Stimulated activated CD4-positive, alpha-beta T cell treated with anti-CD3 and anti-CD28 coated beads, Interleukin-4, amount 100 ng/mL, for 24 hours (primary cell): ENCODE measurements at places on chromosomes 5 and 9.
A peak's percentile ranks its signal among the peaks of the same experiment; 100 is the strongest.

- no peak for DNase-seq
Observed at GRCh38 chr9:116232424-116233159, 79.0 kb downstream of the PAPPA start.

- peak; percentile 37 for DNase-seq
Observed at GRCh38 chr5:74622122-74622521, 18.4 kb downstream of the ENC1 start.

- no peak for DNase-seq
Observed at GRCh38 chr9:108550106-108550505, 305.7 kb downstream of the ACTL7B start.

DNA sequence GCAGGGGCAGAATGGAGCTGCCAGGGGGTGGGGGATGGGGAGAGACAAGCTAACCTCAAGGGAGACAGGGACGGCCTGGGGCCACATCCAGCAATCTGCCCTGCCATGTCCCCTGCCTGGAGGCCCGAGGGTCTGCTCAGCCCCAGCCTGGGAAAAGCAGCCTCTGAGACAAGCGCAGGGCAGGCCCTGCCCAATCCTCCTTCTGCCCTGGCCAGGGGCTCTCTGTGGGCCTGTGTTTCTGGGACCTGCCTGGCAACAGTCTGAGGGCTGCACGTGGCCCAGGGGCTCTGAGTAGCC is 13.9 kb upstream of the QSOX2 start:
- DNase-seq: no peak

- DNase-seq: no peak
Observed at GRCh38 chr9:122016309-122016708, 76.8 kb downstream of the TTLL11 start.

DNA sequence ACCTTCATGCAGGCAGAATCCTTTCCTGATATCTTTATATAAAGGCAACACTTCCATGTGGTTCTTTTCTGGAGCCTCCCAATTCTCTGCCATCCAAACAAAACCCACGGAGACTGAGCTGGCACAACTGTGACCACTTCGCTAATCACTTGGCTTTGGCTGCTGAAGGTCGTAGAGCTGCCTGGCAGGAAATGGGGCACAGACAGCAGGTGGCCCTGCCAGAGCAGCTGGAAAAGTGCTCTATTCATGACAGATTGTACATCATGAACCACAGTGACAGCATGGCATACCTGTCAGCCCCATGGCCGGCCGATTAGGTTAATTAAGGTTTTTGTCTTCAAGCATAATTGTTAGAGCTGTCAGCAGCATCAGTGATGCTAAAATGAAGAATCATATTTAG is 141.9 kb upstream of the ANKRD55 start:
- no peak for DNase-seq

DNA sequence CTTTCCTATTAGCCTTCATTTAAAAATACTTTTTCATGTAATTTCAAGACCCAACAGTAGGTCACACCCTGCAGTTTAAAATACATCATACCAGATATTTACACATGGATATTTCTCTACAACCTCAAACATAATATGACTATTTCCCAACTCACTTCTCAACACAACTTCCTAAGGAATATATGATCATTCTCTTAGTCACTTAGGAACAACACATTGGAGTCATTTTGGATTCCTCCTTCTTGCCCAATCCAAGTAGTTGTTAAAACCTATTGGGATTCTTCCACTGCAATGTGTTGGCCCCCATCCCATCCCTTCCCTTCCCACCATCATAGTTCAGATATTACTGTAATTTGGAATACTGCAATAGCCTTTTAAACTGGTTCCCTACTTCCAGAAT is 145.5 kb downstream of the DCP2 start:
- no peak for DNase-seq

GRCh38 chr9:104232781-104233341 is 138.8 kb downstream of the SMC2 start:
- DNase-seq: no peak

DNA sequence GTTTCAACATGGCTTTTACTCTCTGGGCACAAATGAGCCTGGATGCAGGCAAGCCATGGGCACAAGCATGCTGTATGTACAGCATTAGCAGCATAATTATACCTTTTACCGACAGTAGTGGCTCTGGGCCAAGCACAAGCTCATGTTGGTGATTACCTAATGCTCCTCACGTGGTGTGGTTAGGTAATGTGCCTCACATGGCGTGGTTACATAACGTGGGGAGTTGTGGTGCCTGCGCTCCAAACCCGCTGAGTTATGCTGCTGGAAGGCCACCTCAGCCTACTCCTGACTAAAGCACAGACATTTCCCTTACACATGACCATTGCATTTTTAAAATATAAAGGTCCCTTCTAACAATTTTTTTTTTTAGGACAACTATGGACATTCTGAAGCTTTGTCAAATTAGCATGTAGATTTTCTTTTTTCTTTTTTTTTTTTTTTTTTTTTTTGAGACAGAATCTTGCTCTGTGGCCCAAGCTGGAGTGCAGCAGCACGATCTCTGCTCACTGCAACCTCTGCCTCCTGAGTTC is 794.0 kb downstream of the EFNA5 start:
- DNase-seq: no peak

DNA sequence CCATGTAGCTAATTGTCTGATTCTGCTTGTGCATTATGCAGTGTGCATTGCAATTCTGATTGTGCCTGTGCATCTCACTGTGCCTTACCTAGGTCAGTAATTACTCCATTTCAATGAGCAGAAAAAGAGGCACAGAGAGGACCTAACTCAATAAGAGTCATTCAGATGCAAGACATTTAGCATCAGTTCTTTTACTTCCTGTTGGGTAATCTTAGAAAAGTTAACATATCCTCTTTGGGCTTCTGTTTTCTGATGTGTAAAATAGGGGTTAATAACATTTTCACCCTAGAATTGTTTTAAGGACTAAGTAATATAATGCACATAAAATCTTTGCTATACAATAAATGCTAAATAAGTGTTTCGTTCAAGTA is 7.0 kb upstream of the DCTN4 start:
- no peak for DNase-seq

DNA sequence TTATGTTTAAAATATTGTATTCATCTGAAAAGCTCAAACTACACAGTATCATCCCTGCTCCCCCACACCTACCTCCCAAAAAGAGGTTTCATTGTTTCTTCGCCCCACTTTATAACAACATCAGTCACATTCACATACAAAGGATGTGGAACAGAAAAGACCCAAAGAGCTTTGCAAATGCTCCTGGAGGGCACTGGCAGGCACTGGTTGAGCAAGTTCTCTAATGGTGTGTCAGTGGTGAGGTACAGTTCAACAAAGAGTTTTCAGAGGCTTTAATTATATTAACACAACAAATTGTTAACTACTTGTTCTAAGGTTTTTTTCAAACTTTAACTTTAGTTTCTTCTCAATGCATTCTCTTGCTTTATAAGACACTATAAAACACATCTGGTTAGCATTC is 54.1 kb upstream of the ECM2 start:
- no peak for DNase-seq

- DNase-seq: no peak
Observed at GRCh38 chr9:120628207-120628924, 48.4 kb upstream of the CDK5RAP2 start.

DNA sequence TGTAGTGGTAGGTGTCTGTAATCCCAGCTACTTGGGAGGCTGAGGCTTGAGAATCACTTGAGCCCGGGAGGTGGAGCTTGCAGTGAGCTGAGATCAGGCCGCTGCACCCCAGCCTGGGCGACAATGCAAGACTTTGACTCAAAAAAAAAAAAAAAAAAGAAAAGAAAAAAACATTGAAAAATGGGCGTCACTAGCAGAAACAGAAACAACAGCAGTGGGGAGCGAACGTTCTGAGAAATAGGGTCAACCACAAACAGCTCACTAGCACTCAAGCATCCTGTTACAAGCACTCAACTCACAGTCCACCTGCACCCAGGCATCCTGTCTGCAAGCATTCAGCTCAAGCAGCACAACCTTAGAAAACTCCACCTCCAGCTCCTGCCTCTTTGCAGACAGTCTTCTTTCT is 17.2 kb downstream of the TRIM14 start:
- peak; percentile 78 for DNase-seq

GRCh38 chr9:96565671-96566497 is 53.8 kb downstream of the CDC14B start:
- DNase-seq: no peak

DNA sequence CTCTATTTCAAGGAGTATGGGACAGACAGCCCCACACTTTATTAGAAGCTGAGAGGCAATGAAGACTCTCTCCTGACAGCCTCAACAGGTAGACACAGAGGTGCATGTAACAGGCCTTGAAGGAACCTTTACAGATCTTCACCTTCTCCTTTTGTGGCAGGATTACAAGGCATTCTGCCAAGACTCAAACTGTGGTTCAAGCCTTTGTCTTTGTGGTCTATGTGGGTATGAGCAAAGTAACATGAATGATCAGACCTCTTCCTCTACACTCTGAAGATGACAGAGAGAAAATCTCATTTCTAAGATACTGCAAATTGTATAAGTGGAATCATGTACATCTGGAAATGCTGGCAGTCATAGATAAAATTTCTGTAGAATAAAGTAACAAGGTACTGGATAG is 346.9 kb downstream of the CDH9 start:
- DNase-seq: no peak

DNA sequence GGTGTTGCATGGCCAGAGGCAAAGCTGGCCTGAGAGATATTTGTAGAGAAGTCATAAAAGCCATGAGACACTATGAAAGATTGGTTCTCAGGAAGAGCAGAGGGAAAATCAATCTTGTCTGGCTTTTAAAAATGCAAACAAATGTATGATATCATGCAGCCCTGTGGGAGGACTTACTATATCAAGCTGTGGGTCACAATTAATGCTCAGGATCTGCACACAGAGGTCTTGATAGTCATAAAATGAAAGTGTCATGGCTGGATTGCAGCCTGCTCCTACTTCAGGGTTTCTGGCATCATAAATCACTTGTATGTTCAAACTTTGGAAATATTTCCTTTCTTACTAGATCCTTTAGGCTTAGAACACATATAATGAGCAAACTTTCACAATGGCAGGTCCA is 151.5 kb downstream of the SEMA6A start:
- no peak for DNase-seq

DNA sequence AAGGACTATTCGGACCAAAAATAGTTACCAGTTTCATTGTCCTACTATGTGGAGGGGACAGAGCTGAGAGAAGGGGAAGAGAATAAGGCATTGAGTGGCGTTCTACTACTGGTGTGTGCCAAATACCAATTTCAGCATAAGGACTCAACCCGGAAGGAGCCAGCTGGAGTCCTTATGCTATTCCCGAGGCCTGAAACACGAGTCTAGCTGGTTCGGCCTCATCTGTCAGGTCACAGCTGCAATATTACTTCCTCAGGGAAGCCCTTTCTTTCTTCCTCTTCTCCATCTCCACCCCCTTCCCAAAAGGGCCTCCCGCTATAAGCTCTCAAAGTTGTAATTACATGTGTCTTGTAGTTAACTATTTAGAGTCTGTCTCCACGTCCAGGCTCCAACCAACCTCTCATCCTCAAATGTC is 20.5 kb upstream of the FER start:
- DNase-seq: no peak

GRCh38 chr5:151143645-151144044 is 13.9 kb downstream of the ANXA6 start:
- no peak for DNase-seq

DNA sequence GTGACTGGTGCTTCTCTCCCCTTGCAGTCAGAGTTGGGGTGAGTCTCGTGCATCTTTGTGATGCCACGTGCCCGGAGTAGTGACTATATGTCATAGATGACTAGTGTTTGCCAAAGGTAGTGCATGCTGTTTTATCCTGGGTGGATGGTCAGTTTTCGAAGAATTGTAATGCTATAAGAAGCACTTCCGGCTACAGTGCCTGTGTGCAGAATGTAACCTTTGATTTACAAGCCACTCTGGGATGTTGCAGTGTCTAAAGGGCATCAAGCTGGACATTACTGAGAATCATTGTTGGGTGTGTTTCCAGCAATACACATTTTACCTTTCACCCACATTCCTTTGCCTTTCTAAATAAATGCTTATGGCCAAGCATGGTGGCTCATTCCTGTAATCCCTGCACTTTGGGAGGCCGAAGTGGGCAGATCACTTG is 16.7 kb downstream of the MVB12B start:
- no peak for DNase-seq

DNA sequence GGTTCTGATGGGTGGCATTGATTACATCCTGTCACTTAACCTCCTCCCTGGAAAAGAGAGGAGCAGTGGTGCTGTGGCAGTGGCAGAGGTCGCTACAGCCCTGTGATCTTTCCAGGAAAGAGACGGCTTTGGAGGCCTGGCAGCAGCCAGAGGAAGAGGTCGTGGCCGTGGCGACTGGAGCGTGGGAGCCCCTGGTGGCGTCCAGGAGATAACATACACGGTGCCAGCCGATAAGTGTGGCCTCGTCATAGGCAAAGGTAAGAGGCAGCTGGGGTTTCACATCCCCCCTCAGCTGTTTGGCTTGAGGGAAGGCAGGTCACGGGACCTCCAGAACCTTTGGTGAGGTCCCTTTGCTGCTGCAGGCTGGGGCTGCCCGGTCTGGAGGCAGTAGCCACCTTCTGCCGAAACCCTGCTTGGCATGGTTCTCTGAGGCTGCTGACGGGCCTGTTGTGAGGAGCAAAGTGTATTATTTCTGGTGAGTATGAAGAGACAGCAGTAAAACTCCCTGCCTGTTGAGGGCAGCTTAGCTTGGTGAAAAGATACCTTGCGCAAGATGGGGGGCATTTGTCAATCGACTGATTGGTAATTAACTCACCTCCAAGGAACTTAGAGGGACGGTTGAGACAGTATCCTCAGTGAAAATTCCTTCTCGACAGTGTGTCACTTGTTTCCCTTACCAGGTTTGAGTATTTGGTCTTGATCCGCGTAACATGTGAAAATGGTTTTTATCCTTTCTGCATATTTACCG is 38.0 kb upstream of the PRDM12 start:
- no peak for DNase-seq
